ENCODE measurements at places on chromosomes 7 and 10.

DNA sequence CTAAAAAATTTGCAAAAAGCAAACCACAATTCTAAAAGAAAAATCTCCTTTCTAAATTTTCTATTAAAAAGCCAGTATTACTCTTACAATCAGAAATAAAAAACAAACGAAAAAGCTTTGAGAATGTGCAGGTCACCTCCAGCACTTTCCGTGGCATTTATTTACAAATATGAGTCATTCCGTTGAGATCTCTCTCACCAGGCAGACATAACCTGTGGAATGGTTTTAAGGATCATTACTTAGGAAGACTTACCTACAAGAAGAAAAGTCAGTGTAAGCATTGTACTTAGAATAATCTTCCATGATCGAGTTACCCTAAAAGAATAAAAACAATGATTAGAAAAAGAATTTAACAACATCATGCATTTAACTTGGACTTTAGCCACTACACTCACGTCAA lies 3.3 kb downstream of the SUN3 start:
- no peak for DNase-seq

- no peak for DNase-seq
Measured at GRCh38 chr10:12509794-12510100, 160.4 kb downstream of the CAMK1D start.

DNA sequence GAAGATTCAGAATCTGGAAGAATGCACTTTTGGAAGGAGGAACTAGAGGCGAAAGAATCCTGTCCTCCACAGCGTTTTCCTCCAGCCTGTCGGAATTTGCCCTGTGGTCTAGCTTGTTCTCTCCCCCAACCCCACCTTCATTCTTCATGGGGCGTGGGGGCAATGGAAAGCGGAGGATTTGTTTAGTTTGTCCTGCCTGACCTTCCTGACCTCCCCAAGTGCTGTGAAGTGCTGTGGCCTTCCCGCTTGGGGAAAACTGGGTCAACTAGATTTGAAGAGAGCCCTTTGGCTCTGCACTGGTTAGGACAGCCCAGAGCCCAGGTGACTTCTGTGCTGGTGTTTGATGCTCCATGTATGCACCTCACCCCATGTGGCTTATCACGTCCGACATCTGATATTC lies 49.1 kb downstream of the GATA3 start:
- DNase-seq = no peak

DNA sequence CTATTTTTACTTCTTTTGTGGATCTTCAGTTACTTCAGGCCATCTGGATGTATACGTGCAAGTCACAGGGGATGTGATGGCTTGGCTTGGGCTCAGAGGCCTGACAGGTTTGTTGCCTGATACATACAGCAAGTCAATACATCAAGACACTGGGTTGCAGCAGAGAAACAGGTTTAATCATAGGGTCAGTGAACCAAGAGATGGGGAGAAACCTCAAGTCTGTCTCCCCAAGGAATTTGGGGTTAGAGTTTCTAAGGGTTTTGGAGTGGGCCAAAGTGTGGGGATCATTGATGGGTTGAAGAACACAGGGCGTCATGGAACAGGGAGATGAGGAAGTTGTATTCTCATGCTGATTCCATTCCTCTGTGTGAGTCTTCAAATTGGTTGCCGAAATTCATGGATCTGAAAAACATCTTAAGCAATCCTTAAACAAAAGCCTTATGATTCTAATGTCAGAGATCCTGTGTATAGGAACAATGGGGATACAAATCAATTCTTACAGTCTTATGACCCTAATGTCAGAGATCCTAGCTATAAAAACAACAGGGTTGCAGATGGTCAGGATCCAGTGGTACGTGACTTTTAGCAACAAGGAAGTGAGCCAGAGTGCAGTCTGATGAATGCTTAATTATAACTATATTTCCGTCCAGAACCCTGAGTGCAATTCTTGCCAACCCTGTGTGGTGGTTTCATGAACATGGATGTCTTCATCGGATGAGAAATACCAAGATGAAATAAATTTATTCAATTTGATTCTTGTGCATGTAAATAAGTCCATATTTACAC lies 18.9 kb downstream of the OTUD1 start:
- no peak for DNase-seq

DNA sequence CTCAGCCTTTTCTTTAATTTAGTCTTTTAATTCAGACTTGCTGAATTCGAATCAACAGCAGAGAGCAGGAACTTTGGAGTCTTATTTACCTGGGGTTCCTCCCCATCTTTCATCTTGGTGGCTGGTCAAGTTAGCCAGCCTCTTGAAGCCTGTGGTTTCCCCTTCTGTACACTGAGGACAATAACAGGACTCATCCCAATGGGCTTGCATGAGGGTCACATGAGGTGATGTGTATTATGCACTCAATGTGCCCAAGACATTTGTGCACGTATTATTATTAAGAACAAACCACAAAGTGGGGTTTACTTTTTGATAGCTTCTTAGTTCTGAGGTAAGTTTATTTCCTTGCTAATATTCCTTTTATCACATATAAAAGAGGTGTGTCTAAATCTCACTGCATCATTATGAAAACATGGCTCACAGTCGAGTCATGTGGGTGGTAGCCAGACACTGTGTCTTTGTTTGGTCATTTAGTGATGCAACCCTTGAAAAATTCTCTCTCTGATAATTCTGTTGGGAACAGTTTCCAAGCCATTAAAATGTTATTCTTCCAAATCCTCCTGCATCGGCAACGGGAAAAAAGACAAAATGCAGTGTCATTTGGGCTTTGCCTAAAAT lies 86.5 kb upstream of the GRB10 start:
- peak; percentile 89 for DNase-seq

- DNase-seq = no peak
Measured at GRCh38 chr7:7654964-7655715, 14.6 kb downstream of the UMAD1 start.

- DNase-seq = no peak
Measured at GRCh38 chr7:156055206-156055822, 243.1 kb upstream of the SHH start.
